ENCODE measurements at places on chromosomes 3 and 15. TPM values are rescaled to one million over a fixed set of nuclear protein-coding genes. Genes with fewer than 3 reads are reported as not detected.

The SKOR1 gene
- total RNA-seq = not detected

The ROPN1 gene
- total RNA-seq = not detected

The FGF7 gene
- not detected for total RNA-seq

The TMEM266 gene
- total RNA-seq = not detected

The SNTN gene
- not detected for total RNA-seq

The LRRC31 gene
- 0.14 TPM for total RNA-seq

The CPEB1 gene
- 0.43 TPM for total RNA-seq

The CMTM8 gene
- 9.2 TPM for total RNA-seq

The ISLR gene
- not detected for total RNA-seq

The FBXL22 gene
- total RNA-seq = not detected

The DAZL gene
- not detected for total RNA-seq

The RHCG gene
- 0.07 TPM for total RNA-seq

The CHCHD4 gene
- total RNA-seq = 16.5 TPM

The PSTPIP1 gene
- not detected for total RNA-seq

The ITGB5 gene
- total RNA-seq = 141 TPM

The STT3B gene
- 105 TPM for total RNA-seq

The MYH15 gene
- 0.22 TPM for total RNA-seq

The PLSCR2 gene
- not detected for total RNA-seq

The CHRNA5 gene
- 15.3 TPM for total RNA-seq

The GHSR gene
- not detected for total RNA-seq

The SI gene
- total RNA-seq = not detected

The PATL2 gene
- not detected for total RNA-seq

The CYP8B1 gene
- total RNA-seq = not detected

The TM4SF4 gene
- 0.29 TPM for total RNA-seq

The MKRN2OS gene
- total RNA-seq = 0.23 TPM

The KIF9 gene
- total RNA-seq = 7.8 TPM

The GXYLT2 gene
- 2.8 TPM for total RNA-seq

The TMEM44 gene
- 11.2 TPM for total RNA-seq

The NOX5 gene
- 0.06 TPM for total RNA-seq

The TMEM45A gene
- total RNA-seq = 2.1 TPM

The STX19 gene
- total RNA-seq = not detected

The PAK6 gene
- 4.5 TPM for total RNA-seq

The MCF2L2 gene
- total RNA-seq = 0.87 TPM

The ECT2 gene
- total RNA-seq = 129 TPM

The CLPX gene
- total RNA-seq = 24.3 TPM

The AMIGO3 gene
- 0.07 TPM for total RNA-seq

The SLTM gene
- total RNA-seq = 57.4 TPM

The C3orf20 gene
- total RNA-seq = not detected

The FHIT gene
- total RNA-seq = 3.7 TPM

The CTXN2 gene
- total RNA-seq = not detected

The UCN2 gene
- total RNA-seq = 6.6 TPM

The FAM43A gene
- total RNA-seq = 0.29 TPM

The ZKSCAN7 gene
- total RNA-seq = 5.7 TPM

The OIP5 gene
- 21.8 TPM for total RNA-seq

The TMEM42 gene
- total RNA-seq = 20.1 TPM

The PLAAT1 gene
- total RNA-seq = 2.1 TPM

The ASB14 gene
- not detected for total RNA-seq

The GP5 gene
- total RNA-seq = not detected

The HACD2 gene
- total RNA-seq = 29.4 TPM

The ZNF619 gene
- total RNA-seq = 4.9 TPM

The RIOX2 gene
- total RNA-seq = 15.6 TPM

The STAB1 gene
- 0.14 TPM for total RNA-seq

The KLHL40 gene
- total RNA-seq = not detected
